Hematopoietic multipotent progenitor cell treated with erythropoietin and hydrocortisone succinate and interleukin-3 and kit ligand, for 17 days (in vitro differentiated cells): ENCODE measurements at places on chromosomes 13 and 19.

- peak; percentile 14 for DNase-seq
These were observed 1090.0 kb downstream of the SLITRK5 start for GRCh38 chr13:88761145-88761544.

GRCh38 chr19:13056052-13056660 is 46.5 kb downstream of the LYL1 start:
- DNase-seq = no peak

DNA sequence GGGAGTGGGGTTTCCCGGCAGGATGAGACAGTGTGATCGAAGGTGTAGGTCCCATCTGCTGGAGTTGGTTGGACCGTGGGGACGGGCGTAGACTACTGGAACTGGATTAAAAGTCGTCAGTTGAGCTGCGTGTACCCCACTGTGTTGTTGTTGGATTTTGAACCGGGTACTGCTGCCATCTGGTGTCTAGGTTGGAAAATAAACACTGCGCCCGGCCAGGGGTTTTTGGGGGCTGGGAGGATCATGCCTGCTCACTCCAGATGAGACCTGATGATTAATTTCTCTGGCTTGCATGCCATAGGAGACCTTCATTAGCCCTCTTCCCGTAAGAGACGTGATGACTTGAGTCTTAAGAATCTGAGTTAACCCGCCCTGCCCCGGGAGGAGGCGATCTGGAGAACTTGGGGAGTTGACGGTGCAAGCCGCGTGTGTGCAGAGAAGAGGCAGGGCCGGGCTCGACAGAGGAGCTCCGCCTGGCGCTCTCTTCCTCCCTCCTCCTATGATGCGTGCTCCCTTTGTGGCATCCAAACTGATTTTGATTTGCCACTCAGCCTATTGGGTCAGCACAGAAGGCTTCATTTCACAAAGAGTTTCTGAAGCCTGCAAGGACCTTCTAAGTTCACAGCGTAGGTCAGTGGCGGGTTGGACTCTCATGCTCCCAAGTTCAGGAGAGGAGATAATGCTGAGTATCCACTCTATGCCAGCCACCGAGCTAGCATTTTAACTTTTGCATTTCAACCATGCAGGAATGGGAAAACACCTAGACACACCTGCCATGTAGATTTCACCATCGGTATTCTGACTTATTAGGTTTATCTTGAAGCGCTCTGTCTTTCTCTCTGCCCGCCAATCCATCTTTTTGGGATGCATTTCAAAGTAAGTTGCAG is 2.7 kb downstream of the UHRF1 start:
- DNase-seq = peak; percentile 51

DNA sequence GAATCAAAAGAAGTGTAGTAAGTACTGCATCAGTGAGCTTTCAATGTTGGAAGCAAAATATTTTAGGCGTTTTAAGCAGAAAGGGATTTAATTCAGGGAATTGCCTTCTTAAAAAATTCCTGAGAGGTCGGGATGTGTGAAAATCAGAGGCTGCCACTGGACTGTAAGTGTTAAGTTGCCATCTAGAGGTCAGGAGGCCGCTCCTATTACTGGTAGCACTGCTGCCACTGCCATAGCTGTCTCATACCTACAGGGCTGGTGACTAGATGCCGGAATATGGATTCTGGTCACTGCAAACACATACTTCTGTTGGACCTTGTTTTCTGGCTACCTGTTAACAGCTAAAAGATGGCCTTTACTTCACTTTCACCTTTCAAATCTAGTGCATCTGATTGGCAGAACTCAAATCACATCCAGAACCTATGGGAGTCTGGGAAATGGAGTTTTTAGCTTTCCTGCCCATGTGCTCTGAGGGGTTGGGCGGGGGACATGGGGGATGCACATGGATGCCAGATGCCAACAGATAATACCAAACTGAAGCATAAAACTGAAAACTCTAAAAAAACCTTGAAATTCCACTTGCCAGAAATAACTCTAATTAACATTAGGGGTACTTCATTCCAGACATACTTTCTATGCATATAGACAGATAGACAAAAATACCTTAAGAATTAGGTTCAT is 29.8 kb downstream of the DGKH start:
- peak; percentile 52 for DNase-seq

DNA sequence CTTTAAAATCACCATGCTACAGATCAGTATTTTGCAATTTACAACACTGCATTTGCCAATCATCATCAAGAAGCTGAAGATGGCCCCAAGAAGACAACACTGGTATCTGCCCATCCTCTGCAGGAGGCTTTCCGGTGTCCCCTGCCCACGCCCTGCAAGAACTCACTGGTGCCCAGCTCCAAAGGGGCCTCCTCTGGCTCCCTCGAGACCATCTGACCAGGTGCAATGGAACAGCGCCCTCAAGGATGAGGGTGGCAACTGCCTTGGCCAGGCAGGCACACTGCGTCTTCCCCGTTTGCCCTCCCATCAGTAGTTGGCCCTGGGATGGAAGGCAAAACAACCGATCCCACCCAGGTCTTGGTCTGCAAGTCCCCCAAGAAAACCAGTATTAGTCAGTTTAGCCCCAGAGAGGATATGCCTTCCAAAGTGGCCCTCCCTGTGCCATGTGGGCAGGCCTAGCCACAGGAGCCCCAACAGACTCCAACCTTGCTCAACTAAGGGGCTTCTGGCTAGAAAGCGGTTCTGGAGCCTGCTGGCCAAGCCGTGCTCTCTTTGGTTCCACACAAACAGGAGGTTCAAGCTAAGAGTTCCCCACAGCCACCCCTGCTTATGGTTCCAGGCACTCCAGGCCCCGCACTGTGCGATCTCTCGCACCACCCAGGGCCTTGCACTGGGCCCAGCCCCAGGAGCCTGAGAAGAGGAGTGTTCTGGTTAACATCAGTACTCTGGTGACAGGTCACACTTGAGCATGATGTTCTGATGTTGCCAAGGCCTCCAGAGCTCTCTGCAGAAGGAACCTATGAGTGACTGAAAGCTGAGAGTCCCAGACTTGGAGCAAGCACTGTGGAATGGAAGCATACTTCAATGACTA is 4.7 kb downstream of the PCID2 start:
- no peak for DNase-seq

DNA sequence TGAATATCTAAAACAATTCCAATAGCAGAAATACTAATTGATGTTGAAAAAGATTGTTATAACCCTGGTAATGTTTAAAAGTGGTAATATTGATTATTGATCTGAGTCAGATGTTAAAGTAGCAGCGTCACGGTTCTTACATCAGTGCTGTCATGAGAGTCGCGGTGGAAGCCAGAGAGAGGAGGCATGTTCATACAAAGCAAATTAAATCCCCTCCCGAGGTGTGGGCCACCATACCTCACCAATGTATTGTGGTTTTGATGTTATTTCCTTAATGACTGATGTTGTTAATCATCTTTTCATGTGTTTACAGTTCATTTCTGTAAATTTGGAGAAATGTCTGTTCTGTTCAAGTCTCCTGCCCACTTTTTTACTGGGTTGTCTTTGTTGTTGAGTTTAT is 11.2 kb downstream of the ZNF317 start:
- DNase-seq = no peak
